Fibroblast of lung (primary cell): ENCODE measurements at places on chromosomes 3 and 15.

DNA sequence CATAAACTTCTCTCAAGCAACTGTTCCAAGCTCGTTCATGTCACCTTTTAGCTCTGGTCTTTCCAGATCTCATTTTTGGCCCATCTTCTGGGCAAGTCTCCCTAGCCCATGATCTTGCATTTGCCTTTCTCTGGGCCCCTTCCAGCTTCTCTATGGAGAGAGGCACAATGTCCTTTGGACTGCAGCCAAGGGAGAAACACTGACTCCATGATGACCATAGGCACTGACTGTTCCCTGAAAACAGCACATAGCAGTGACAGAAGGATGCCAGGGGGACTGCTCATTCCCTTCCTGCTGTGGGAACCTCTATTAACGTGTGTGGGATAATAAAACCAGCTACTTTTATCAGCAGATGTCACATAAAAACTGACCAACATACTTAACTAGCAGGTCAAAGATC is 60.3 kb downstream of the STRIT1 start:
- DNase-seq: peak; percentile 91

GRCh38 chr3:116316771-116317170 is 128.5 kb downstream of the LSAMP start:
- no peak for DNase-seq

- peak; percentile 14 for DNase-seq
These were observed 359.3 kb downstream of the RORA start for GRCh38 chr15:60869851-60870250.

DNA sequence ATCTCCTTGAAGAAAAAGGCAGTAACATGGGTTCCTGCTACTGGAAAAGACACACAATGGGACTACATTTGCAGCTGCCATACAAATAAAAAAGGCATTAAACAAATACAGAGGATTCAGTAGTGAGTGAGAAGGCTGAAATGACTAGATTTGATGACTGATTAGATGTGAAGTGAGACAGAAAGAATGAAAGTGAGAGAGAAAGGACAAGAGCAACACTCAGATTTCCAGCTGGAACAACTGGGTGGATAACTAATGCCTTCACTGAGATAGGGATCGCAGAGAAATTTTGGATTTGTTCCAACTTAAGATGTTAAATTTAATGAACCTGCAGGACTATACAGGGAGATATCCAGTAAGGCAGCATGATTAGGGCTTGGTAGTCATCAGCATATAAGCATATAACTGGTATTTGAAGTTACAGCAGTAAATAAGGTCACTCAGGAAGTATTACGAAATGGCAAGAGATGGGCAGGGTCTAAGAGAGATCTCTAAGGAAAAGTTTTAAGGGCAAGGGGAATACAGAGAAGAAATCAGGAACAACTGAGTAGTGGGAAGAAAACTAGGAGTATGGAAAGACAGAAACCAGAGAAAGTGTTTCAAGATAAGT is 8.2 kb downstream of the OSBPL11 start:
- no peak for DNase-seq

DNA sequence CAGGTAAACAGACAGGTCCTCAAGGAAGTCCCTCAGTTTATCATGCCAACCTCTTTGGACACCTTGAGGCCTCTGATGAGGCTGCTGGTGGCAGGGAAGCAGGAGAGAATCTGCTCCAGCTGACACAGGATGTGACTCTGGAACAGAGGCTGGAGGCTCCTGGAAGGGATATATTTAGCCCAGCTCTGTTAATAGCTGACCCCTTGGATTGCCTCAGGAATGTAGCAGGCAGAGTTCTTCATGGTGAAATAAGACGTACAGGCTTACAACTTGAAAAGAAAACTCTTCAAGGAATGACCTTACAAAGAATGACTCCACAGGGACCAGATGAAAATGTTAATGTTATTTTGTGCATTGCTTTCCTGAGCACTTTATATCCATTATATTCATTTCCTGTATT is 90.5 kb downstream of the AQP9 start:
- DNase-seq: peak; percentile 78

DNA sequence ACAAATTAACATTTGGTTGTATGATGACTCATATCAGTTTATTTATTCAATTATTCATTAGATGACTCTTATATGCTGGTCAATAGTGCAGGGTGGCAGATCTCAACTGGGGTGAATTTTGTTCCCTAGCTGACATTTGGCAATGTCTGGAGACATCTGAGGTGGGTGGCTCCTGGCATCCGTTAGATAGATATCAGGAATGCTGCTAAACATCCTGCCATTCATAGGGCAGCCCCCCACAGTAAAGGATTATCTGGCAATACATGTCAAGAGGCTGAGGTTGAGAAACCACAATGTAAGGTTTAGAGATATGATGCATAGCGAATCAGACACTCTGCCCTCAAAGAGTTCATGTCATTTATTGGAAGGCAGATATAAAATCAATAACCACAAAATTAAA is 719.9 kb downstream of the CADM2 start:
- DNase-seq: peak; percentile 25

- DNase-seq: no peak
These were observed 15.8 kb downstream of the APBA2 start for GRCh38 chr15:28901587-28901980.

DNA sequence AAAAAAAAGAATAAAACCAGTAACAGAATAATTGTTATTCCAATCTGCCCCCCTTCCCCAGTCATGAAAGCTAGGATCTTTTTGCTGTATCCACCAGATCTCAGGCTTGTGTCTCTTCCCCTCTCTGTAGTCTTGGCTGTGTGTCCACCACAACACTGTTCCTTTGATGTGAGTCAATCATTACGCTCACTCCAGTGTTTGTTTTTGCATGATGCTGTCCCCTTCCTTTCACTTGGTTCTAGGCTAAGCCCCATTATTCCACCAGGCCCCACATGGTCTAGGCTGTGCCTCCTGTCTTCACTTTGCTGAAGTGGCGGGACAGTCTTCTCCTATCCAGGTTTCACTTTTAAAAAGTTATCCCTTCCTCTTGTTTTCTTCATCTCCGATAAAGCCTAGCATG is 13.6 kb downstream of the ACKR2 start:
- no peak for DNase-seq

DNA sequence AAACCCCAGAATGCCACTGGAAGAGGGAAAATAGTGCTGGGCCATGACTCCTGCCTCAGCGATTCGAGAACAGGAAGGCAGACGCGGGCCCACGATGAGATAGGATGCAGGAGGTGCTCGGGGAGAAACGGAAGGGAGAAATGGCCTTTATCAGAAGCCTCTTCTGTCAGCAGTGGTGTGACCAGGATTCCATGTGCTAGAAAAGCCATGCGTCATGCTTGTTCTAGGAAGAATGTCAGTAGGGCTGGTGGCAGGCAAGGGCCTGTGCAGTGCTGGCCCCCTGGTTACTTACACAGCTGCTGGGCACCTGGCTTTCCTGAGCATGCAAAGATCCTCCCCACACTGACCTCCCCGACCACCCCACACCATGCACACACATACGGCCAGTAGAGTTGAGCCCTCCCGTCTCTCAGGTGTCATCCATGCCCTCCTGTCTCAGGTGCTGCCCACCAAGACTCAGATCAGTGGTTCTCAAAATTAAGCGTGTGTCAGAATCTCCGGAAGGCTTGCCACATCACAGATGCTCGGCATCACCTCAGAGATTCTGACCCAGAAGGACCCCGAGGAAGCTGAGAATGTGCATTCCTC is 106.7 kb downstream of the ADAMTS17 start:
- DNase-seq: no peak

DNA sequence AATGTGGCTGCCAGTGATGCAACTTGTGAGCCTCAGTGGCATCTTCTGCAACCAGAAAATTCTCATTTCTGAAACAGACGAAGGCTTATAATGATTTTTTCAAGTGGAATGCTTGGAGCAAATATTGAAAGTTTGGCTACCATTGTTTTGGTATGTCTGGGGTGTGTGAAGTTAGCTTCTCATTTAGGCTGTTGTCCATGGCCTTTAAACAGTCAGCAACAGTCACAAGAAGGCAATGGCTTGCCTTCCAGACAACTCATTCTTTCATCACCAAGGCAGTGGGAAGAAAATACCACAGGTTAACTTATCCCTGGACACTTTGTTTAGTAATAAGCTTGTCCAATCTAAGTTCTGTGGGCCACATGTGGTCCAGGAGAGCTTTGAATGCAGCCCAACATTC is 4.7 kb upstream of the BNC1 start:
- DNase-seq: no peak

- peak; percentile 54 for DNase-seq
These were observed 55.3 kb upstream of the VGLL4 start for GRCh38 chr3:11699083-11699427.

GRCh38 chr3:23981136-23981535 is 36.0 kb downstream of the NR1D2 start:
- no peak for DNase-seq

DNA sequence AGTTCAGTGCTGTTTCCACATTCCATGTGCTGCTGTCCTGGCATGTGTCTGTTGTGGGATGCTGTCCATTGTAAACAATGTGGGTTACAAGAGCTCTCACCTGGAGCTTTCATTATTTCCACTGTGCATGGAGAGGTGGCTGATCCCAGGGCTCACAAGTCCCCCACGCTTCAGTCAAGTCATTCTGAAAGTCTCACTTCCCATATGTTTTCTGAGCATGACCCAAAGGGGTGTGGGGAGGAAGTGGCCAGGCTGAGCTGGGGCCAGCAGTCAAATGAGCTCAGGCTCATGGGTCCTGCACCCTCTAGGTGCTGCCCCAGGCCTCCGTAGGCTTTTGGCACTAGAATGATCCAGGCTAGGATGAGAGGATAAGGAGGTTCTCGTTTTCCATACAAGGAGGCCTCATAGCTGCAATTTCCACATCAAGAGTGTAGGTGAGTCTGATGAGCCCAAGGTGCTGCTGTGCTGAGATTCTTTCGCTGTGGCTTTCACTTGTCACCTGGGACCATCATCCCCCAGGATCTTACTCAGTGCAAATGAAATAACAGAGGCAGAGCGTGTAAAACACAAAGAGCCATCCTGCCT is 22.0 kb downstream of the STARD5 start:
- DNase-seq: no peak

DNA sequence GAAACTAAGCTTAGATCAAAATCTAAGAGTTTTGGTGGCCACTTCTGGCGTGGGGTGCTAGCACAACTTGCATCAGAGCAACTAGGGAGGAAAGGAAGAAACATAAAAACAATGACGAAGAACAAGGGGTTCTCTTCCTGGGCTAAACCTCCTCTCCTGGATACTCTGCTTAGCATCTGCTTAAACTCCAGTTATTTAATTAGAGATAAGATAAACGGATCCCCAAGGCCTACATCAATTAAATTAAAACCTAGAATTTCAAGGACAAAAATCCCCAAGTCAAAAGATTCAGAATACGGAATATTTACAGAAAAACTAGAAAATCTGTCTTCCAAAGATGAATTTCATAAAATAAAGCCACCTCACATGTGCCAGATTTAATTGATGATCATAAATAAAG is 281.9 kb downstream of the SHOX2 start:
- DNase-seq: no peak

DNA sequence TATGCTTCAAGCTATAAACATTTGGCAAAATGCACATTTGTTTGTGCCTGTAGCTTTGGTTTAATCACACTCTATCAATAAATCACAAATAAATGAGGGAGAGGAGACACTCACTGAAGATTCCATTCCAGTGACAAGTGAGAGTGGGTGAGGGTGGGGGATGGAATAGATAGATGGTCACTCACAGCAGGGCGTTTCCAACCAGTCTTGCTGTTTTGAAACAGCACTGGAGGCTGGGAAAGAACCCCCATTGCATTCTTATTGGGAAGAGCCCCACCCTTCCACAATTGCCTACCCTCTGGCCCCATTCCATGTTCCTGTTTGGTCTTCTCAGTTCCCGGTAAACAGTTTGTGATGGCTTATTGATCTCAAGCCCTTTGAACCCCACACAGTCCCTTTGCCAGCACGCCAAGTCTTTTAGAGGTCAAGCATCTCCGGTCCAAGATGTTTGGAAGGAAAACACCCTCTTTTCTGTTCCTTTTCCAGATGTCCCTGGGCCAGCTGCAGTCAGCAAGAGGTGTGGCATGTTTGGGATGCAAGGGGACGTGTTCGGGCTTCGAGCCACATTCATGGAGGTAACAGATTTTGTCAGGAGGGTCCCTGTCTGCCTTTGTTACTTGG is 30.7 kb downstream of the LMCD1 start:
- peak; percentile 73 for DNase-seq

DNA sequence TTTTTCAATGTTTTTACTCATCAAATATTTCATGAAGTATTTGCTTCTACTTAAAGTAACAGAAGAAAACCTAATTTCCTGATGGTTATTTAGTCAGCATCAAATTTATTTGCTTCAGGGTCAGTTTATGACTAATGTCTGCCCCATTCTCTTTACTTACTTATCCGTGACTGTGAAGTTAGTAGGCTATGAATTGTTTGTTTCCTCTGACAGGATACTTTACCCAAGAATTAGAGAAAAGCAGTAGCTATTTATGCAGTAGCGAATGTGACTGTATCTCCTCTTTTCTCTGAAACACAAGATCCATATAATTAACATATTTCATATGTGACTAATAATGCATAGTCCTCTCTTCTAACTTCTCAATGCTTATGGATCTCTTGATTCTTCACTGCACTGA is 329.9 kb upstream of the ROBO1 start:
- peak; percentile 17 for DNase-seq

DNA sequence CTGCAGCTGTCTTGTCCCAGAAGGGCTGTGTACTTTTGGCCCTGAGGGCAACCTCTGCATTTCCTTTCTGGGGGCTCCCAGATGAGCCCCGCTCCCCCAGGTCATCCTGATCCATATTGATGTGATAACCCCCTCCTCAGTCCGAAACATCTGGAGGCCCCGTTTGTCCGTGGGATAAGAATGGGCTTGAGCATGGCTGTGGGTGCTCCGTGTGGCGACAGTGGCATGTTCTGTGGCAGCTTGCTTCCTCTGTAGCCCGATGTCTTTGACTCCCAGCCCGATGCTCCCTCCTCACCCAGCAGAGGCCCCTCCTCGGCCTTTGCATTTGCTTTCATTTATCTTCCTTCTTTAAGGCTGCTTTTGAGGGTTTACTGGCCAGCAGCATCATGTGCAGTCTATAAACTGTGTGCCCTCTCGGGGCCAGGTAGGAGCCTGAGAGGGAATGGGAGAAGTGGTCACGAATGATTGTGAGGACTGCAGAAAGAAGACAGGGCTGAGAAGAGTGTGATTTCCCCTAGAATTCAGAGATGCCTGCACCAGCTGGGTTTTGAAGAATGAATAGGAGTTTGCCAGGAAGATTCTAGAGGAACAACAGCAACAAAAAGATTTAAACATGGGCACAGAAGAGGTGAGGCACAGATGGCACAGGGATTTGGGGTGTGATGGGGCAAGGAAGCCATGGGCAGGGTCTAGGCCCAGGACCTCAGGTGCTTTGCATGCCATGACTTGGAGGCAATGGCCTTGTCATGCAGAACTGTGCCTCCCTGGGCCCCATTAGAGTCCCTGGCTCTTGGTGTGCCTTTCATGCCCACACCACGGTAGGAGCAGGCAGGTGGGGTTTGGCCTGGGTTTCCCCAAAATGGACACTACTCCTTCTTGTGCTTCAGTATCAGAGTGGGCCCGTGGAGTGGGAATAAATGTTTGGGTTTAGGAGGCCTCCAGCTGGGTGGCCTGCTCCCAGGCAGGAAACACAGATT is 34.2 kb downstream of the APBA2 start:
- DNase-seq: no peak
